ENCODE measurements at places on chromosomes 12 and 14.
A peak's percentile ranks its signal among the peaks of the same experiment; 100 is the strongest.

DNA sequence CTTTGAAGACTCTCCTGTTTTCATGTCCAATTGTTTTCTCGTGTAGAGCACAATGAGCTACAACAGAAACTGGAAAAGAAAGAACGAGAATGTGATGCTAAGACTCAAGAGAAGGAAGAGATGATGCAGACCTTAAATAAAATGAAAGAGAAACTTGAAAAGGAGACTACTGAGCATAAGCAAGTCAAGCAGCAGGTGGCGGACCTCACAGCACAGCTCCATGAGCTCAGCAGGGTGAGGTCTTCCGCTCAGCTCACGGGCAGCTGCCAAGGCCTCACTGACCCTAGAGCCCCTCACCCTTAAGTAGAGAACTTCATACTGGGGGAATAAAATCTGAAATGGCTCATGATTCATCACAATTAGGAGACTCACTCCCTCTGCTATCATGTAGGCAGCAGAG, 134.7 kb downstream of the GPR135 start:
- no peak for DNase-seq

DNA sequence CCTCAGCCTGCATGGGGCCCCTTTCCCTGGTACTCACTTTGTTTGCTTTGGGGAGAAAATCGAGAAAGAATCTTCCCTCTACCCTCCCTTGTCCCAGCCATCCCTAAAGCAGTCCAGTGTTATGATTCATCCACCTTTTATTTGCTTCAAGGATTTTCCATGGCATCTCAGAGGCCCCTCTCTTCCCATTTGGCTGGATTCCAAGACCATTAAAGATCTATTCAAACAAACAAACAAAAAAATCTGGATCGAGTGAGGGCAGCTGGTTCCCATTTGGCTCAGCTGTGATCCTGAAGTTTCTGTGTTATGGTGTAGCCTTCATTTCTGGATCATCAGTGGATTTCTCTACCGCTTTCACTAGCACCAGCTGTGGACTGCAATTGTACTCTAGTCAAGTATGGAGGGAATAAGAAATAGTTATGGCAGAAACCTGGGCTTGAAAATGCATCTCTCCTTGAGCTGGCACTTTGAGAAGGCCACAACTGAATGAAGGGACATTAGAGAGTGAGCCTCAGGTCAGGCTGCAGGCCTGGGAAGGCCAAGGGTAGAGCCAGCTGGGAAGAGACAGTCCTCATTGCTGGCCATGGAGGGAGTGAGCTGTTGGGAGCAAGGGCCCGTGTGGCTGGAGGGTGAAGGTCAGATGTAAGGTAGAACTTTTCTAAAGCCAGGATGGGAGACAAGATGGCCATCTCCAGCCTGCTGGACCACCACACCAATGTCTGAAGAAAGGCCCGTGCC, 13.7 kb downstream of the KRT71 start:
- peak; percentile 67 for DNase-seq

GRCh38 chr14:51507511-51507905, 144.2 kb upstream of the FRMD6 start:
- no peak for DNase-seq

DNA sequence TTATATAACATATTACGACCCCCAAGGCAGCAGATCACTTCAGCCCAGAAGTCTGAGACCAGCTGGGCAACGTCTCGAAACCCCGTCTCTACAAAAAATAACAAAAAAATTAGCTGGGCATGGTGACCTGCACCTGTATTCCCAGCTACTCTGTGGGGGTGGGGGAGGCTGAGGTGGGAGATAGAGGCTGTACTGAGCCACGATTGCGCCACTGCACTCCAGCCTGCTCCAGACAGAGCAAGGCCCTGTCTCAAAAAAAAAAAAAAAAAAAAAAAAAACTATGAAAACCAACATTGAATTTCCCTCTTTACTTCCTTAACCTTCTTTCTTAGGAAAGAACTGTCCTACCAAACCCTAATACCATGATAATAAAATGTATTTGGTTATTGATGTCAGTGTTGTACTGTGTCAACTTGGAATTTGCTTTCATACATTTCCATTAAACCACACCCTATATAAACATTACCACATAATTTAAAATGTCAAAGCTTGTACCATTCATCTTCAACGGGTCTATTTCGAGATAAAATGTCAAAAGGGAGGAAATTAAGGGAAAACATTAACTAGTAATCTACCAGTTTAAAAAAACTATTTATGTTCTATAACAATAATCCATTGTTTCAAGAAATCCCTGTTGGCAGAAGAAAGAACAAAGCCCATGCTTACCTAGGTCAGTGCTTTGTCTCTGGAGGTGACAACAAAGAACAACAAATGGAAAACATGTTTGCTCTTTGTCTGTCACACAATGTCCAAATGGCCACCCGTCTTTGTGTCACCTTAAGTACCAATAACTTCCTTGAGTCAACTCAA, 17.4 kb downstream of the GALNT4 start:
- no peak for DNase-seq

DNA sequence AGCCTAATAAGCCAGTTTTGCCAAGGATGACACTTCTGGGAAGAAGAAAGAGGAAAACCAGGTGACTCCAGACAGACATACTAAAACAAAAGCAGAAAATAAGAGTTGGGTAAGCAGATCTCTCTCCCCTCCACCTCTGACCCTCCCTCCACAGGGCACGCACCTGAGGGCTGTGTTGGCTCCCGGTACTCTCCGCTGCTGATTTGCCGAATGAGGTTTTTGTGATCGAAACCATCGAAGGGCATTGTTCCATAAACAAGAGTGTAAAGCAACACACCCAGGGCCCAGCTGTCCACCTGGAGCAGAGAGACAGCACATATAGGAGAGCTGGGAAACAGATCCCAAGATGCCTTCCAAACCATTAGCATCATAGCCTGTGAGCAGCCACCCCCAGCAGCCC, 68.1 kb downstream of the NUAK1 start:
- no peak for DNase-seq

GRCh38 chr12:11765421-11765816, 115.9 kb downstream of the ETV6 start:
- DNase-seq, result no peak

- no peak for DNase-seq
Observed at GRCh38 chr14:82328442-82328841, 794.8 kb upstream of the SEL1L start.

Measured in Daoy (cell line).